ENCODE measurements at places on chromosomes 2 and 18.

GRCh38 chr2:241139531-241140444 is 9.5 kb downstream of the PASK start:
- no peak for DNase-seq

DNA sequence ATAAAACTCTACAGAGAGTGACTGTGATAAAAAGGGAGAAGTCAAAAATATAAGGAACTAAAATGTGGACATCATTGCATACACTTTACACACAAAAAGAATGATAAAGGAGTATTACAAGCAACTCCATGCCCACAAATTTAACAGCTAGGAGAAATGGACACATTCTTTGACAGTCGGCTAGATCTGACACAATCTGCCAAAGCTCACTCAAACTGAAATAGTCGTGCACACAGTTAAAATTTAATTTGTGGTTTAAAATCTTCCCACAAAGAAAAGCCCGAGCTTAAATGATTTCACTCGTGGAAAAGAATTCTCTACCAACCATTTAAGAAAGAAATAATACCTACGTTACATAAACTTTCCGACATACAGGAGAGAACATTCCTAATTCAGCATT is 132.4 kb downstream of the ZAP70 start:
- DNase-seq: no peak

GRCh38 chr18:75261430-75262223 is 51.0 kb downstream of the TSHZ1 start:
- DNase-seq: no peak

- DNase-seq: no peak
Observed at GRCh38 chr2:172021074-172021931, 21.6 kb downstream of the METAP1D start.

- DNase-seq: no peak
Observed at GRCh38 chr2:200778038-200778437, 33.7 kb upstream of the BZW1 start.

Data from NCI-H226 (cell line).